LoVo (cell line): ENCODE measurements at places on chromosomes 11 and 22.

GRCh38 chr11:22730319-22730718 is 63.9 kb downstream of the GAS2 start:
- no peak for DNase-seq

DNA sequence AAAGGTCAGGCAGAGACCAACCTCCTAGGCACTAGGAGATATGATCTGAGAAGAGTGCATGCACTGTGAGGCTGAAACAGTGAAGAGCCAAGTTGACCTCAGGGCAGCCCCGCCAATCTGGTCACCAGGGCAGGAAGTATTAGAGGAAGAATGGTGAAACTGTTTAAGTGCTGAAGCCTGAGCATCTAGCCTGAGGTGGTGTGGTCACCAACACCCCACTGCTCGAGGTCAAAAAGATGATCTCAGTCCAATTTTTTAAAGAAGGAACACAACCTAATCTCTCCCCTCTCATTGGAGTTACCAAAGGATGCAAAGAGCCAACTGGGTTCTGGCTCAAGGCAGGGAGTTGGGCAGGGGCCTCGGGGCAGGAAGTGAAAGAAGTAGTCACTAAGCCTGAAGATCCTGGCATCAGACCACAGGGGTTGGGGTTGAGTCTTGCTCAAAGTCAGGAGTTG is 4.0 kb downstream of the APBB1 start:
- no peak for DNase-seq

DNA sequence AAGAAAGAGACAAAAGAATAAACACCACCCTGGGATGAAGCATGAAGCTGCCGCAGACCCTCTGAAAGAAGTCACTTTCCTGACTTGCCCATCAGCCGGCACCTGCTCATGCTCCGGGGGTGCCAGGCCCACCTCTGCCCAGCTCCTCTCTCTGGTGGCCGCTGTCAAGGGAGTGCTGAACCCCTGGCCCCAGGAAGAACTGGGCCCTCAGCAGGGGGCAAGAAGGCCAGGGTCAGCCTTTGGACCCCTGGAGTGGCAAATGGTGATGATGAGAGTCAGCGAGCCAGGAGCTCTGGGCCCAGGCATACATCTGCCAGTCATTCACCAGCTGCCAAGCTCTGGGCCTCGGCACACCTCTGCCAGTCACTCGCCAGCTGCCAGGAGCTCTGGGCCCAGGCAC is 17.4 kb downstream of the TTLL8 start:
- no peak for DNase-seq

DNA sequence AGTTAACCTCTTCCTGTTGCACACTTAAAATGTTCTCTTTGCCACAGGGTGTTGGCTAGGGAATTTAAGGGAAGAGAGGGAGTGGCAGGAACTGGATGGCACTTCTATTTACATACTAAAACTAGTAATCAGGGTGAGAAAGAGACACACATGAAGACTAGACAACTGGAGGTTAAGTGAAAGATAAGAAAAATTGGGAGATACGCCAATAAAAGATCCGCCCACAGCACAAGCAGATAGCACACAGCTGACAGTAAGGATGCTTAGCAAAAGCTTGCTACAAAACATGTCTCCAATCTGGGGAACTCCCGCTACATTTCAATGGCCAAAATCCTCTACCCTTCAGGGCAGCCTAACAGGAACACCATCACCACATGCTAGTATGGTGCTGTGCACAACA is 12.8 kb downstream of the CPSF7 start:
- no peak for DNase-seq

- peak; percentile 32 for DNase-seq
Measured at GRCh38 chr11:65663639-65664200, 1.0 kb upstream of the RELA start.

DNA sequence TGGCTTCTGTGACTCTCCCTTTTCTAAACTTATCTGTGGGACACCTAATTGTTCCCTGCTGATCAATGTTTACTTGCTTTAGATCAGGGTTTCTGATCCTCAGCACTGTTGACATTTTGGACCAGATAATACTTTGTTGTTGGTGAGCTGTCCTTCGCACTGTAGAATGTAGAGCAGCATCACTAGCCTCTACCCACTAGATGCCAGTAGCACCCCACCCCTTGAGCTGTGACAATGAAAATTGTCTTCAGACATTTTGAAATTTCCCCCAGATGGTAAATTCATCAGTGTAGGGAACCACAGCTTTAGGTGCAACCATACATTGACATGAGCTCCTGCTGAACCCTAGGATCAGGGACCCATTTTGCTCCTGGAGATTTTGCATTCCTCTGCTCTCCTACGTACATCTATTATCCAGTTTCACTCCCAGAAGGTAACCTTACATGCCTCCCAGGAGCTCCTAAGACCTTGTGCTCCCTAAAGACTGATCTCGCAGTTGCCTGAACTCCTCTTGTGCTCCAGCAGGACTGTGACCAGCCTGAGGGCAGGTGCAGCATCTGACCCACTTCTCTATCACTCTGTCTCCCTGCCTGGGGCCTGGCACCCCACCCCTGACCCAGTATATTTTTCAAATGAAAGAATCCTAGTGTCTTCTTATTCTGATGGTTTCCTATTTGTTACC is 107.8 kb downstream of the FAR1 start:
- peak; percentile 43 for DNase-seq

GRCh38 chr22:23192133-23192532 is 11.8 kb downstream of the BCR start:
- no peak for DNase-seq

GRCh38 chr11:12003336-12003735 is 5.1 kb downstream of the DKK3 start:
- DNase-seq, result no peak

DNA sequence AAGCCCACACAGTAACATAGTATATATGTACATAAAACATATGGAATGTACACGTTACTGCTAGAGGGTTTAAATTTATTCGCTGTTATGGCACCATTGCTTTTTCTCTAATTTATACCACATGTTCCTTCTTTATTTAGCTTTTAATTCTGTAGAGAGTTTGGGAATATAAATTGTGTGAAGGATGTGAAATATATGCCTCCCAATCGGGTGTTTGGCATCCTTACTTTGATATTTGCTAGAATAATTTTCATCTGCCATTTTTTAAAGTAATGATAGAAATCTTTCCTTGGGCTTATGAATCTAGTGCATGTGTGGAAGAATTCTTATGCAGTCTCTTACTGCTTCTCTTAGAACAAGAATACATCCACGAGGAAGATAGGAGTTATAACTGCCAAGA is 509.8 kb upstream of the RAG2 start:
- DNase-seq, result no peak

- DNase-seq, result no peak
Measured at GRCh38 chr11:119378851-119379465, 2.5 kb downstream of the USP2 start.

DNA sequence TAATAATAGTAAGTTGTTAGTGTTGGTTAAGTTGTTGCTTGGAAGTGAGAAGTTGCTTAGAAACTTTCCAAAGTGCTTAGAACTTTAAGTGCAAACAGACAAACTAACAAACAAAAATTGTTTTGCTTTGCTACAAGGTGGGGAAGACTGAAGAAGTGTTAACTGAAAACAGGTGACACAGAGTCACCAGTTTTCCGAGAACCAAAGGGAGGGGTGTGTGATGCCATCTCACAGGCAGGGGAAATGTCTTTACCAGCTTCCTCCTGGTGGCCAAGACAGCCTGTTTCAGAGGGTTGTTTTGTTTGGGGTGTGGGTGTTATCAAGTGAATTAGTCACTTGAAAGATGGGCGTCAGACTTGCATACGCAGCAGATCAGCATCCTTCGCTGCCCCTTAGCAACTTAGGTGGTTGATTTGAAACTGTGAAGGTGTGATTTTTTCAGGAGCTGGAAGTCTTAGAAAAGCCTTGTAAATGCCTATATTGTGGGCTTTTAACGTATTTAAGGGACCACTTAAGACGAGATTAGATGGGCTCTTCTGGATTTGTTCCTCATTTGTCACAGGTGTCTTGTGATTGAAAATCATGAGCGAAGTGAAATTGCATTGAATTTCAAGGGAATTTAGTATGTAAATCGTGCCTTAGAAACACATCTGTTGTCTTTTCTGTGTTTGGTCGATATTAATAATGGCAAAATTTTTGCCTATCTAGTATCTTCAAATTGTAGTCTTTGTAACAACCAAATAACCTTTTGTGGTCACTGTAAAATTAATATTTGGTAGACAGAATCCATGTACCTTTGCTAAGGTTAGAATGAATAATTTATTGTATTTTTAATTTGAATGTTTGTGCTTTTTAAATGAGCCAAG is 2.7 kb downstream of the NEAT1 start:
- peak; percentile 73 for DNase-seq

GRCh38 chr22:44145544-44145943 is 35.2 kb upstream of the PARVG start:
- DNase-seq, result no peak

DNA sequence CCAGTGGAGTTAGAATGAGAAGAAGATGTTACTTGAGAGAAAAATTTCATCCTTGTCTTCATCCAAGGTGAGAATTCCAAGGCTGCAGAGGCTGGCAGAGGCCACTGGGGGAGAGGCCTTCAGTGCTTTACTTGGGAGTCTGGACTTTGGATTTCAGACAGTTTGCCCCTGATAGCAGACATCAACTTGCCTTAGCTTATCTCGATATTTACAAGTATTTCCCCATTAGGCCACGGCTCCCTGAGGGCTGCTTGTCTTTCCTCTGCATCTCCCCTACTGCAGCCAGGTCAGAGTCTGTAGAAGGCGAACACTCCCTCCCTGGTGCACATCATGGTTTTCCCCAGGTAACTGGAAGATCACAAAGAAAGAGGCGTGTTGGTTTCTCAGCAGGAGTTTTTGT is 29.9 kb upstream of the BSX start:
- no peak for DNase-seq

DNA sequence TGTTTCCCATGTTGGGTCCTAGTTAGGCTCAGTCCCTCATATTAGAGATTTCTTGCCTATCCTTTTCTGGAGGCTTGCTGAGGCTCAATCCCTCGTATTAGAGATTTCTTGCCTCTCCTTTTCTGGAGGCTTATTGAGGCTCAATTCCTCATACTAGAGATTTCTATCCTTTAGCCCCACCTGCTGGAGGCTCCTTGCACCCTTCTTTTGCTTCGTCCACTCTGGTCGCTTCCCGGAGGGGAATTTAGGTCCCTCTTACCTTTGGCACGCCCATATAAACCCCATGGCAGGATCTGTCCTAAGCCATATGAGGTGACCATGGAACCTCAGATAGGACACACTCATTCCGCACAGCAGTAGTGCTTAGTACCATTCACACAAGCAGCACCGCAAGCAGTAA is 15.9 kb downstream of the CYP2D6 start:
- DNase-seq, result no peak

- no peak for DNase-seq
Measured at GRCh38 chr22:18965526-18966421, 29.7 kb upstream of the PRODH start.

- no peak for DNase-seq
Measured at GRCh38 chr22:34776817-34777216, 289.1 kb upstream of the ISX start.

DNA sequence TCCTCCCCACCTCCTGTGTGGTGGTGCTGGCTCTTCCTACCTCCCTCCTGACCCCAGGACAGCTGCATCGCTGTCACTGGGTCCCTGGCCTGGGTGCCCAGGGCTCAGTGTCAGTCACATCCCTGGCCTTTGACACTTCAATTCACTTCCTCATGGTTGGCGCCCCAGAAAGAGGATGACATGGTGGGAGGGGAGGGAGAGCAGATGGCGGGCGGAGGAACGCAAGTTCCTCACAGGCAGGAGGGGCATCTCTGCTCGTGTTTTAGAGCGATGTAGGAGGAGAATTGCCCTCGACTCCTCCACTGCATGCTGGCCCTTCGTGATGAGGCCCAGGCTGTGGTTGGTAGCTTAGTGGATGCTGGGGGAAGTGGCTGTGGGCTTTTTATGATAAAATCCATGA is 35.1 kb upstream of the KRTAP5-7 start:
- DNase-seq, result no peak

DNA sequence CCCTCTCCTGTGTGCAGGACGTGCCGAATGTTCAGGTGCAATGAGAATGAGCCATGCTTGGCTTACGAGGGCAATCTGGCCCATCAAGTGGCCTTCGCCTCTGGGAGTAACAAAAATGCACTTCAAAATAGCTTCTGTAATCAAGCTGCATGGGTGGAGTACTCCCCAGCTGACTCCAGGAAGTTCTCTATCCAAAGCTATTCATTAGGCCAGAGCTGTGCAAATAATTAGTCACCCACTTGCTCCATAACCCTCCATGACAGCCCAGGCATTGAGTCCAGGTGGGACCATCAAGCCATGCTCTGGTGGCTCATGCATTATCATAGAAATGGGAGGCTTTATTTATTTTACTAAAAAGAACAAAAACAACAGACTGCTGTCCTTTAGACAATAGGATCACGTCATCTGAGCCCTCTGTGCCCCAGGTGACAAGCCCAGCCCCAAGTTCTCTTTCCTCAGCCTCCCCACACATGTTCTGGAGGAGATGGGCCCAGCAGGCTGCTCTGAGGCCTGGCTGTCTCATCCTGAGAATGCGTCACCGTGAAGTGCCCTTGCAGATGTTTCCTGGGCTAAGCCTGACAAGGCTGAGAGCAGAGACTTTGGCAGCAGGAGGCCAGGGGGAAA is 244.7 kb downstream of the ETS1 start:
- peak; percentile 28 for DNase-seq

GRCh38 chr11:68709062-68709461 is 24.7 kb downstream of the GAL start:
- no peak for DNase-seq

DNA sequence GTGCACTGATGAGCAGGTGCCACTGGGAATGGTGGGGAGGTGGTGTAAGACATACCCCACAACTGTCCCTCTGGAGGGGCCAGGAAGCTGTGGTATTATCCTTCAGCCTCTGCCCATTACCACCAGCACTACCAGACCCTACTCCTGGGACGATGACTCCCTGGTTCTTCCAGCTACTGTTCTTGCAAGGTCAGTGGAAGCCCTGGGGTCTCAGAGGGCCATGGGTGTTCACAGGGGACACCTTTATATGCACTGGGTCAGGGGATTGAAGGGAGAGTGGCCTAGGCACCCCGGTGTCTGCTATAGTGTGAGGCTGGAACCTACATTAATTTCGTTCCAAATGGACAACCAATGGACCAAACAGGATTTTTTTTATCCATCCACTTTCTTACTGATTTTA is 102.1 kb downstream of the RPS6KA4 start:
- no peak for DNase-seq

- peak; percentile 91 for DNase-seq
Measured at GRCh38 chr11:69008737-69009440, 4.2 kb downstream of the MRGPRF start.

DNA sequence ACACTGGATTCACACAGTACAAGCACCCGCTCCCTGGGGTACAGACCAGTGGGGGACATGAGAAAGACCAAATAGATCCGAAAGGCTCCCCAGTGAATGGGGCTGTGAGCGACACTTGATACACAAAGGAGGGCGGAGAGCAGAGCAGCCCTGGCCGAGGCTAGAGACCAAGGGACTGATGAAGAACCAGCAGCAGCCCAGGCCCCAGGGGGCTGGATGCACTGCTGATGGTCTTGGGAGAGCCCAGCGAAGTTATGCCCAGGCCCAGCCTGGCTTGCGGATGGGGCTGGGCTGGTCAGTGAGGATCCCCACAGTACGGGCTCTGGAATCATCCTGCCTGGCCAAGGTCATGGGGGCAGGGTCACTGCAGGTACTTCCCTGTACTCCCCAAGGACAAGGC is 23.2 kb downstream of the ARHGAP1 start:
- DNase-seq, result no peak

GRCh38 chr11:77471558-77472193 is 2.2 kb downstream of the PAK1 start:
- DNase-seq, result peak; percentile 87

- DNase-seq, result peak; percentile 73
Measured at GRCh38 chr22:33328789-33329296, 270.7 kb upstream of the SYN3 start.

- DNase-seq, result no peak
Measured at GRCh38 chr11:66548041-66548440, 1.3 kb downstream of the ACTN3 start.
